T-helper 2 cell (primary cell): ENCODE measurements at places on chromosomes 6 and 20.

- DNase-seq = no peak
Observed at GRCh38 chr6:30847421-30847970, 36.8 kb upstream of the DDR1 start.

GRCh38 chr6:156110249-156110648, 654.6 kb upstream of the NOX3 start:
- DNase-seq = no peak

- no peak for DNase-seq
Observed at GRCh38 chr6:110329714-110330436, 28.3 kb downstream of the METTL24 start.

GRCh38 chr6:123321020-123321419, 315.7 kb downstream of the TRDN start:
- DNase-seq = no peak

DNA sequence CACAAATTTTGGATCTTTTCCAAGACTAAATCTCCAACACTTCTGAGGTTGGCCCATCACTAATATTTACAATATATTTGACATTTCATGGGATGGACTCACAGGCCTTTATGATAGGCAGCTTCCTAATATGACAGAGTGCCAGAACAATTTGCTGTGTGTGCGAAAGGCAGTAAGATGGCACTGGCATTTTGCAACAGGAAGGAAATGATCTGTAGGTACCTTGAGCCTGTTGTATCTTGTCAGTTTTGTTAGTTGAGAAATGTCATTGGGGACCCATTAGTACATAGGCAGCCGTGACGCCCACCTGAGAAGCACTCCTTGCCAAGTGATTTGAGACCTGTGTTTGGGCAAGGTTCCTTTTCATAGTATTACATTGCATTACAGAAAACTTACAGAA, 153.4 kb upstream of the HEY2 start:
- DNase-seq = no peak

- no peak for DNase-seq
Observed at GRCh38 chr20:33790566-33790965, 20.6 kb upstream of the CHMP4B start.

GRCh38 chr6:90467546-90467945, 119.3 kb downstream of the MAP3K7 start:
- no peak for DNase-seq

GRCh38 chr6:47247227-47247797, 62.4 kb downstream of the TNFRSF21 start:
- no peak for DNase-seq

- no peak for DNase-seq
Observed at GRCh38 chr6:135227349-135227748, 46.2 kb downstream of the MYB start.

- DNase-seq = peak; percentile 15
Observed at GRCh38 chr6:28081486-28081751, 1.1 kb downstream of the ZNF165 start.

GRCh38 chr6:131950767-131951575, at the start of gene CCN2:
Gene CCN2, minus strand, starts transcription at chr6:131951372. Its CDS starts 200 bp downstream, at chr6:131951172.
- DNase-seq = no peak

DNA sequence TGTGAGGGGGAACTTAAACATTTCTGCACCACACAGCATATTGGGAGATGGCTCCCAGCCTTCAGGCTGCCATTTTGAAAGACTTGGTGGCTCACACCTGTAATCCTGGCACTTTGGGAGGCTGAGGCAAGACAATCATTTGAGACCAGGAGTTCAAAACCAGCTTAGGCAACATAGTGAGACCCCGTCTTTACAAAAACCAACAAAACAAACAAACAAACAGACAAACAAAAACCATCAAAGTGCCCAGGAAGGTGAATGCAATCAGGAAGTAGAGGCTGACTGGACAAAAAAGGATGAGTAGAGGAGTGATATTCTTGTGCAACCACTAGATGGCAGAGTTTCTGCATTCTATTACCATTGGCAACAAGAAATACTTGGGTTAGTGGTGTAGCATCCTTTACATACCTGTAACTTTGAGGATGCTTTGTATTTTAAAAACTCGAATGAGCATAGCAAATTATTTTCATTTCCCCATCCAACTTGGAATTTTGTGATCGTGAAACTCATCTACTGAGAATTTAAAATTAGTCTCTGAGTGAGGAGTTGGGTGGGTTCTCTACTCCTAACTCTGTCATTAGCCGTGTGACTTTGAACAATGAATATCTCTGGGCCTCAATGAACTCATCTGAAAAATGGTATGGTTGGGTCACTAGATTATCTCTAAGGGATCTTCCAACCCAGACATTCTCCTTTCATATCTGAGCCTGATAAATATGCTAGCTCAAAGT, 84.4 kb downstream of the CRYBG1 start:
- no peak for DNase-seq

- DNase-seq = no peak
Observed at GRCh38 chr20:16647875-16648597, 74.8 kb upstream of the KIF16B start.

DNA sequence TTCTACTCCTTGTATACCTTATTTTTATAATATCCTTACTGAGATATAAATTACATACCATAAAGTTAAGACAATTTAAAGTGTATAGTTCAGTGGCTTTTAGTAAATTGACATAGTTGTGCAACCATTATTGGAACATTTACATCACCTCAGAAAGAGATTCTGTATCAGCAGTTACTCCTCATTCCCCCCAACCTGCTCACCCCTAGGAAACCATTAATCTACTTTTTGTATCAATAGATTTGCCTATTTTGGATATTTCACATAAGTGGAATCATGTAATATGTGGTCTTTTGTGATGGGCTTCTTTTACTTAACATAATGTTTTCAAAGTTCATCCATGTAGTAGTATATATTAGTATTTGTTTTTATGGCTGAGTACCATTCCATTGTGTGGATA, 51.3 kb downstream of the CDC5L start:
- DNase-seq = no peak

DNA sequence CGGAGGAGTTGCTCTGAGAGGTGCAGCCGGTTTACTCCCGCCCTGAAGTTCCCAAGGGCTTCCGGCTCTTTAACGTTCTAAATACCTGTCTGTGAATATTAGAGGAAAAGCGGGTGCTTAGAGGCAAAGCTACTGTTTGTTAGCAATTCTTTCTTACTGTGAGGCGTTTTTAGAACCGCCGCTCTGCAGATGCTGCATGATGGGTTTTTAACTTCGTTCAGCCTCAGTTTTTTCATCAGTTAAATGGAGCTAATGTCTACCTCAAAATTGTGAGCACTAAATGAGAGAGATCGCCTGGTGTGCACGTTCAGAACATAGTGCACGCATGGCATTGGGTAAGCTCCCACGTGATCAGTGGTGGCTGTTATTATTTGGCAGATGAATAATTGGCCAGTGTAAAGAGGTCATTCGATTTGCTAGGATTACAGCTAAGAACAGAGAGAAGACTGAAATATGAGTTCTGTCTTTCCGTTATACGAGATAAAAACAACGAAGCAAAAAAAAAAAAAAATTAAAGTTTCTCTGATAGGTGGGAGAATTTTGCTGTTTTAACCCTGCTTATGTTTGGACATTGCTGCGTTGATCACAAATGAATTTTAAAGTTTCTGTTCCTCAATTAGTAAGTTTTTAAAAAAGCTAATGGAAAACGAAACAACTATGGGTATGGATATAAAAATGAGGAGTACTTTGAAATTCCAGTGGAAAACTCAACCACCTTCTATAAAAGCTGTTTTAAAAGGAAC, 660 bp upstream of the TFB1M start:
- peak; percentile 37 for DNase-seq

- DNase-seq = no peak
Observed at GRCh38 chr20:37907677-37908401, 4.9 kb downstream of the VSTM2L start.

GRCh38 chr6:125314009-125314581, 12.3 kb upstream of the HDDC2 start:
- peak; percentile 35 for DNase-seq

- DNase-seq = no peak
Observed at GRCh38 chr6:152984513-152984872, 1.7 kb upstream of the FBXO5 start.

GRCh38 chr6:90425161-90425641, 128.6 kb upstream of the BACH2 start:
- DNase-seq = peak; percentile 43

DNA sequence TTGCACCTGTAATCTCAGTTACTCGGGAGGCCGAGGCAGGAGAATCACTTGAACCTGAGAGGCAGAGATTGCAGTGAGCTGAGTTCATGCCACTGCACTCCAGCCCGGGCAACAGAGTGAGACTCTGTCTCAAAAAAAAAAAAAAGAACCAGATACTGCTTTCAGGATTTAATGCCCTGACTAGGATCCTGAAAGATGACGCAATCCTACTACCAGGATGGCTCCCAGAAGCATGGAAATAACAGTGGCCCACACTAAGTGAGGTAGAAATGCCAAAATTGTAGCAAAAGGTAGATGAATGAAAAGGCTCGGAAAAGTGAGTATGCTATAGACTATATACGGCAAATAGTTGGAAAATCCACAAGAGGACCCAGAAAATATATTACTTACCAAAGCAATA, 23.8 kb upstream of the KHDC1 start:
- no peak for DNase-seq
